Activated naive CD4-positive, alpha-beta T cell treated with anti-CD3 and anti-CD28 coated beads for 36 hours (primary cell): ENCODE measurements at places on chromosomes 2 and 18. TPM values are rescaled to one million over a fixed set of nuclear protein-coding genes. Genes with fewer than 3 reads are reported as not detected.

GRCh38 chr2:221588306-221588985 is 16.3 kb upstream of the EPHA4 start:
- no peak for DNase-seq

Gene ABHD1
- total RNA-seq, result 0.17 TPM

GRCh38 chr2:68345129-68345875 is 19.8 kb upstream of the PLEK start:
- no peak for DNase-seq

GRCh38 chr2:111946294-111947114 is 48.1 kb downstream of the MERTK start:
- no peak for DNase-seq

- DNase-seq, result no peak
Measured at GRCh38 chr2:119315241-119315925, 51.3 kb downstream of the C2orf76 start.

- DNase-seq, result no peak
Measured at GRCh38 chr2:72425996-72426395, 278.3 kb upstream of the CYP26B1 start.

Gene IL1RL1
- 0.43 TPM for total RNA-seq

Gene IGFBP5
- not detected for total RNA-seq
